Heart right ventricle (tissue), 16 donors: ENCODE measurements at places on chromosomes 3 and 15. TPM values are rescaled to one million over a fixed set of nuclear protein-coding genes. Genes with fewer than 3 reads are reported as not detected.

Gene SQOR
- 17.6 TPM for total RNA-seq

Gene ASB14
- total RNA-seq: 1.9 TPM

DNA sequence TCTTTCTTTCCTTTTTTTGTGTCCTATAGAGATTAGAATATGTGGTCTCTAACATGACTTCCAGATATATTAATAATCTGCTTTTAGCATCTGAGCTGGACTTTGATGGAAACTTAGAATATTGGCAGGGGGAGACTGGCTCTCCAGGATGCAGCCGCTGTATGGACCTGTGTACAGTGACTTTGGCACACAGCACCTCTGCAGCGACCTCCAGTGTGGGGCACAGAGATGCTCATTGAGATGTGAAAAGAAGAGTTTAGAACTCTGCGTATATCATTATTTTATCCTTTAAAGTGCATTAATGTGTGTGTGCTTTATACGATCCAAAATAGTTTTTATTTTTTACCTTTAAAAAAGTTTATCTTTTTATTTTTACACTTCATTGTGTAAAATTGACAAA is 18.3 kb downstream of the CFAP161 start:
- no peak for DNase-seq
- H3K36me3 ChIP-seq: no peaks in the 10 kb centered on the region
- no peaks in the 10 kb centered on the region for H3K27me3 ChIP-seq
- peaks cover 2% of the 10 kb centered on the region for H3K4me1 ChIP-seq

- H3K4me1 ChIP-seq: no peaks in the 10 kb centered on the region
- no peak overlapping the region for H3K27ac ChIP-seq
- DNase-seq: no peak
- peaks cover 7% of the 10 kb centered on the region for H3K27me3 ChIP-seq
- H3K4me3 ChIP-seq: no peak overlapping the region
Measured at GRCh38 chr15:58077427-58077826, 11.9 kb upstream of the ALDH1A2 start.

GRCh38 chr3:13822042-13822441 is 57.8 kb downstream of the WNT7A start:
- H3K27ac ChIP-seq: no peak overlapping the region
- no peaks in the 10 kb centered on the region for H3K36me3 ChIP-seq
- DNase-seq: no peak
- H3K4me3 ChIP-seq: no peak overlapping the region
- peaks cover 4% of the 10 kb centered on the region for H3K27me3 ChIP-seq

GRCh38 chr3:30605005-30605404 is 1.4 kb upstream of the TGFBR2 start:
- H3K27ac ChIP-seq: no peak overlapping the region
- no peaks in the 10 kb centered on the region for H3K27me3 ChIP-seq
- no peak for DNase-seq
- H3K4me3 ChIP-seq: no peak overlapping the region
- H3K36me3 ChIP-seq: no peaks in the 10 kb centered on the region
- peaks cover 69% of the 10 kb centered on the region for H3K4me1 ChIP-seq

- no peak overlapping the region for H3K4me3 ChIP-seq
- H3K4me1 ChIP-seq: no peaks in the 10 kb centered on the region
- no peaks in the 10 kb centered on the region for H3K36me3 ChIP-seq
- H3K27ac ChIP-seq: no peak overlapping the region
- no peaks in the 10 kb centered on the region for H3K27me3 ChIP-seq
Measured at GRCh38 chr3:155382396-155383042, 89.0 kb upstream of the STRIT1 start.

DNA sequence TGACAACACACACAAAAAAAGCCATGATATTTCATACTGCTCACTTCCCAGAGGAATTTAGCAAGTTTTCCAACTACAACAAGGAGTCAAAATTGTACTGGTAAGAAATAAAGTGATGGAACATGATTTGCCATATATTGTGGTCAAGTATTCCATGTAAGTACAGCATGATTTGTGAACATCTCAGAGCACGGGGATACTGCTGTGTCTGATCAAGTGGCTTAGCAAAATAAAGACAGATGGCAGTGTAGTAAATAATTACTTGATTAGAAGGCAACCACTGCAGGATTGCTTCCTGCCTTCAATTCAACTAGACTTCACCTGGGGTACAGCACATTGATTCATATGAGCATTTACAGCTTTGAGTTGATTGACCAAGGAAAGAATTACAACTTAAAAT is 51.6 kb upstream of the DUT start:
- H3K36me3 ChIP-seq: no peaks in the 10 kb centered on the region
- no peak overlapping the region for H3K27ac ChIP-seq
- H3K4me3 ChIP-seq: no peak overlapping the region
- DNase-seq: no peak
- peaks cover 5% of the 10 kb centered on the region for H3K27me3 ChIP-seq

DNA sequence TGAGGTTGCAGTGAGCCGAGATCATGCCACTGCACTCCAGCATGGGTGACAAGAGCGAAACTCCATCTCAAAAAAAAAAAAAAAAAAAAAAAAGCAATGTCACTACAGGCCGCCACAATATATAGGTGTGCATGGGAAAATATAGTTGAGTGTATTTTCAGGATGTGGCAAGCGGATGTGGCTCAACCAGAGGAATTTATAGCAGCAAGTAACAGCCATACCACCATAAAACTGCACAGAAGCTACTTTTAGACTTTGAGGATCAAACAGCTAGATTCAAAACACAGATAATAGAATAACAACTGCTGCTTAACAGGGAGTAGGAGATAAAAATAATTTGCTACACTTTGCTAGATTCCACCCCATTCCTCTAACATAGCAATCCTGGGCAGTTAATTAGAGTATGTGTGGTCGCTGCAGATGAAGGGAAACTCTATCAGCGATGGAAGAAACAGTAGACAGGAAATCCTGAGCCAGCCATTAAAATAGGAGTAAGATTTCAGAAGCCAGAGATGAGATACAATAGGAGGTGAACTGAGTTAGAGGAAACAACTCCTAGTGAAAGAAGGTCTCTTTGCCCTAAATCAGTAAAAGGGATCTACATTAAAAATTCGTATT is 318.7 kb upstream of the STT3B start:
- H3K4me3 ChIP-seq: no peak overlapping the region
- no peaks in the 10 kb centered on the region for H3K36me3 ChIP-seq
- DNase-seq: no peak
- H3K27ac ChIP-seq: no peak overlapping the region
- no peaks in the 10 kb centered on the region for H3K27me3 ChIP-seq

- peaks cover 22% of the 10 kb centered on the region for H3K4me1 ChIP-seq
- H3K27ac ChIP-seq: no peak overlapping the region
- no peak for DNase-seq
Measured at GRCh38 chr15:75545064-75545463, 34.1 kb downstream of the PTPN9 start.

DNA sequence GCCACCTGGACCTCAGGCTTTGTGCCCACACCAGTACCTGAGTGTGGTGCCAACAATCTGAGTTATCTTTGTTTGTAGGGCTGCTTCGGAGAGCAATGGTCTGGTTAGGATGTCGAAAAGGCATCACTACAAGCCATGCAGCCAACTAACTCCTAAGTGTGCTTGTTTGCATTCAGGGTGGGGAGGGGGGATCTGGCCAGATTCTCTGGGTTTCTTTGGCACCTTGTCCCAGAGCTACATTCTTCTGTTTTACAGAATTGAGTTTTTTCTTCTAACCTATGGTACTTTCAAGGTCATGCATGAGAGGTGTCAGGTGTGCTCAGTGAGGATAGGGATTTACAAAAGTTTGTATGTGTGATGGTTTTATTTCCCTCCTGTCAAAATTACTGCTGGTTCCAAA is 391.4 kb upstream of the RARB start:
- no peaks in the 10 kb centered on the region for H3K36me3 ChIP-seq
- H3K4me3 ChIP-seq: no peak overlapping the region
- H3K27ac ChIP-seq: no peak overlapping the region
- H3K27me3 ChIP-seq: no peaks in the 10 kb centered on the region
- peaks cover 11% of the 10 kb centered on the region for H3K4me1 ChIP-seq

- H3K4me1 ChIP-seq: no peaks in the 10 kb centered on the region
- no peak overlapping the region for H3K4me3 ChIP-seq
- DNase-seq: no peak
Measured at GRCh38 chr3:61439122-61439458, 122.3 kb upstream of the PTPRG start.

DNA sequence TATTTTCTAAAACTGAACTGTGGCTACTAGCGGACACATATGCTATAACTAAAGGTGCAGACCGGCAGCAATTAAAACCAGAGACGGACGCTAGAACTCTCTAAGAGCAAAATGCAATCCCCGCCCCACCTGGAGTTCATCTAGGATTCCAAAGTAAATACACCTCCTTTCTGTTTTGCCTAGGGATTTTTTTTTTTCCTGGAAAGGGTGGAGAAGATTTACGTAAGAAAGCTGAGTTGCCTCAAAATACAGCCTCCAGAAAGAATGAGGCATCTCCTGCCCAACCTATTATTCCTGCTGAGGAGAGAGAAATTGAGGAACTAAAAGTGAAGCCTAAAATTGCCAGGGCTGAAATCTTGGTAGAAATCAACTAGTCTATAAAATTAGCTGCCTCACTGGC is 150.2 kb downstream of the TP63 start:
- no peak for DNase-seq
- no peak overlapping the region for H3K4me3 ChIP-seq
- H3K36me3 ChIP-seq: no peaks in the 10 kb centered on the region

- no peak overlapping the region for H3K4me3 ChIP-seq
- H3K36me3 ChIP-seq: no peaks in the 10 kb centered on the region
- no peaks in the 10 kb centered on the region for H3K4me1 ChIP-seq
- DNase-seq: no peak
- H3K27ac ChIP-seq: no peak overlapping the region
- no peaks in the 10 kb centered on the region for H3K27me3 ChIP-seq
Measured at GRCh38 chr3:178003756-178004155, 532.5 kb upstream of the KCNMB2 start.

- no peak for DNase-seq
- H3K4me3 ChIP-seq: no peak overlapping the region
- H3K4me1 ChIP-seq: no peaks in the 10 kb centered on the region
- no peaks in the 10 kb centered on the region for H3K27me3 ChIP-seq
Measured at GRCh38 chr15:60568301-60568742, 89.4 kb upstream of the ICE2 start.
